ENCODE measurements at places on chromosomes 11 and 22.

DNA sequence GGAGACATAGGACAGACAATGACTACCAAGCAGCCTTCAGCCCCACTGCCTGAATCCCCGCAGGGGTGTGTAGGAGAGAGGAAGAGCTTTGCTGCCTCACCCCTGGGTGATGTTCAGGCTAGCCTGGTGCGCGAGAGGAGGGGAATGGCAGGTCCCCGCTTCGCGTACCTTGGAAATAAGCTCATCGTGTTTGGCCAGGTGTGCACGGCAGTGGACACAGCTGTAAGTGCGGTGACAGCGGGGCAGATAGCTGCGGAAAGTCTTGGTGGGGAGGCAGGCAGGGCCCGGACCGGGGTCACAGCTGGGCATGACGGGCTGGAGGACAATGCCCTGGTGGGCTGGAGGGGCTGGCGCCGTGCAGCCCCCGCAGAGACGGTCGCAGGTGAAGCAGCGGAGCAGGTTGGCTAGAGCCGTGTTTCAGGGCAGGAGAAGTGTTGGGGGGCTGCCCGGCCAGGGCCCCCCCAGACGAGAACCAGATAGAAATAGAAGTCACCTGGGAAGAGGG lies 2.9 kb downstream of the YPEL4 start:
- no peak for DNase-seq

- no peak for DNase-seq
These were observed 69.1 kb downstream of the C11orf87 start for GRCh38 chr11:109490953-109491635.

- no peak for DNase-seq
These were observed 38.6 kb upstream of the POGLUT3 start for GRCh38 chr11:108536783-108537182.

GRCh38 chr22:46050451-46050845 lies 73.5 kb upstream of the WNT7B start:
- no peak for DNase-seq

- DNase-seq = no peak
These were observed 136.4 kb downstream of the BRD1 start for GRCh38 chr22:49691256-49691655.

DNA sequence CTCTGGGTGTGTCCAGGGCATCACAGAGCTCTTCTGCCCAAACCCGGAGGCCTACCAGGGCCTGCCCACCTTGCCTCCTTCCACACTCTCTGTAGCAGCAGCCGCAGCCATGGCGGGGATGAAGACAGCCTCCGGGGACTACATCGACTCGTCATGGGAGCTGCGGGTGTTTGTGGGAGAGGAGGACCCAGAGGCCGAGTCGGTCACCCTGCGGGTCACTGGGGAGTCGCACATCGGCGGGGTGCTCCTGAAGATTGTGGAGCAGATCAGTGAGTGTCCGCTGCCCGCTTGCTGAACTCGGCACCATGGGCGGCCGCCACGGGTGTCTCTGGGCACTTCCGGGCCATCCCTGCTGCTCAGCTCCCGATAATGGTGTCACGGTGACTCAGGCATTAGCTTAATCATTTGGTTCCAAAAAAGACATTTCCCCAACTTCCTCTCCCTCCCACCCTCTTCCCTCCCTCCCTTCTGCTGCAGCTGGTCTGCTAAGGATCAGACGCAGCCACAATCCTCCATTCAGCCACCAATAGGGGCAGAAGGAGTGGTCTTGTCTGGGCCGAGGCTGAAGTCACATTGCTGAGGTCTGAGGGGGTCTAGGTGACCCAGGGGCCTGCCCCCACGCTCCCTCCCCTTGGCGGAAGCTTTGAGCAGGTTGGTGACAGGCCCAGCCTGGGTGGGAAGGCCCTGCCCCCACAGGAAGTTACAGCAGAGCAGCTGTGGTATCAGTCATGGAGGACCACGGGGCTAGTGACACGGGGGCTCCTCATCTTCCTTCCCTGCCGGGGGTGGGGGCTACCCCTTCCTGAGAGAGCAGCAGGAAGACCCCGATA lies 950 bp downstream of the FERMT3 start:
- peak; percentile 87 for DNase-seq

GRCh38 chr11:8256271-8257002 lies 7.2 kb downstream of the LMO1 start:
- DNase-seq = no peak

- no peak for DNase-seq
These were observed 5.9 kb upstream of the CNTF start for GRCh38 chr11:58616594-58616993.

GRCh38 chr11:111179184-111179910 lies 66.2 kb upstream of the POU2AF2 start:
- no peak for DNase-seq

GRCh38 chr11:123364080-123364479 lies 66.0 kb upstream of the GRAMD1B start:
- no peak for DNase-seq

DNA sequence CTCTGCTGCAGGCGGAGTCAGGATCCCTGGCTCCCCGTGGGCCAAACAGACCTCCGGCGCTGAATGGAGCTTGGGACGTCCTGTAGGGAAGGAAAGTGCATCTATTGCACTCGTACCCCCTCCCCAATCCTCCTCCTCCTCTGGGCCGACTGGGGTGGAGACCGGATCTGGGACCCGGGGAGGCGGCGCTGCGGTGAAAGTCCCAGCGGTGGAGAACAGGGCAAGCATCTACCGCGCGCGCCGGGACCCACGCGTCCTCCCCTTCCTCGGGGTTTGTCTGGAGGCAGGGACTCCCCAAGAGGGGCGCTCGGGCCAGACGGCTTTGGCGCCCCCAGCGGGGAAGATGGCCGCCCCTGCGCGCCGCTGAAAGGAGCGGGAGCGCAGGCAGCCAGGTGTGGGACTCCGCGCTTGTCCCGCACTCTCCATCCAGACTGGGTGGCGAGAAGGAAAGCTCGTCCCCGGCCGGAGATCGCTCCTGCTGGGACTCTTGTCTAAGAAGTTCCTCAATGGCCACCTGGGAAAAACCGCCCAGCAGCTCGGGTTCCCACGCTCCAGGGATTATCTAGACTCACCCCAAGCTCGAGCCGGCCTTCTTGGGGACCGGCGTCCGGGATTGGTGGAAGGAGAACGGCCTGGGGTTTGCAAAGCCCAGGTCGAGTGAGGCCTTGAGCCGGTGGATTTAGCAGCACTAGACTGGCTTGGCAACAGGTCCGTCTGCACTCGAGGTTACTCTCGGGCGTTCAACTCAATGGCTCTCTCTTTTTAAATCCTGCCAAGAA lies 718 bp downstream of the FADS2 start:
- DNase-seq = peak; percentile 57

GRCh38 chr11:36565031-36565610 lies 2.7 kb upstream of the RAG1 start:
- DNase-seq = no peak

GRCh38 chr22:32618441-32619140 lies 144.0 kb downstream of the FBXO7 start:
- no peak for DNase-seq

DNA sequence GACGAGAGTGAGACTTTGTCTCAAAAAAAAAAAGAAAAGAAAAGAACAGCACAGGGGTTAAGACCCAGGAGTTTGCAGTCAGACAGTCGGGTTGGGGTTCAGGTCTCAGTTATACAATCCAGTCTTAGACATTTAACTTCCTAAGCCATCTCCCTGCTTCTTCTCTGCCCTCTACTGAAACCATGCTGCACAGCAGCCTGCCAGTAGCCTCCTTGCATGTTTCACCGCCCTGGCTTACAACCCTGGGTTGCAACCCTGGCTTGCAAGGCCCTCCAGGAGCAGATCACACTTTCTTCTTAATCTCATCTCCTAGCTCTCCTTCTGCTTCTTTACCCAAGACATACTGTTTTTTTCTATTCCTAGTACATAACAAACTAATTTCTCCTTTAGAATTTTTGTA lies 5.9 kb upstream of the B3GAT3 start:
- DNase-seq = no peak

GRCh38 chr22:29157759-29158535 lies 47.7 kb upstream of the EMID1 start:
- DNase-seq = no peak

- DNase-seq = no peak
These were observed 13.0 kb downstream of the ZBED4 start for GRCh38 chr22:49866646-49867045.

DNA sequence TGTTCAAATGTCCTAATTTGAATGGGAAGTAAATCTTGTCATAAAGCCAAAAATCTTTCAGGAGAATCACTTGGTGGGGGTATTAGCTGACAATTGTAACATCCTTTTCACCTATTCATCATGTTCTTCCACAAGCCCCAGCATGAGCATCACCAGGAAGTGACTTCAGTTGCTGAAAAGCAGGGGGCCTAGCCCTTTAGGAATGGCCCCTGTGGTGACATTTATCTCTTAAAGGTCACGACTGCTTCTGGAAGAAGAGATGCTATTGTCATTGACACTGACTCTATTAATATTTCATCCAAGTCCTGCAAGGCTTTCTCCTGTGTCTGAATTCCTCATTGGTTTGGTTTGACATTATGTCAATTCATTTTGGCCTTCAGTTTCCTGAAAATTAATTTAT lies 92.6 kb downstream of the OR5AK2 start:
- DNase-seq = no peak

DNA sequence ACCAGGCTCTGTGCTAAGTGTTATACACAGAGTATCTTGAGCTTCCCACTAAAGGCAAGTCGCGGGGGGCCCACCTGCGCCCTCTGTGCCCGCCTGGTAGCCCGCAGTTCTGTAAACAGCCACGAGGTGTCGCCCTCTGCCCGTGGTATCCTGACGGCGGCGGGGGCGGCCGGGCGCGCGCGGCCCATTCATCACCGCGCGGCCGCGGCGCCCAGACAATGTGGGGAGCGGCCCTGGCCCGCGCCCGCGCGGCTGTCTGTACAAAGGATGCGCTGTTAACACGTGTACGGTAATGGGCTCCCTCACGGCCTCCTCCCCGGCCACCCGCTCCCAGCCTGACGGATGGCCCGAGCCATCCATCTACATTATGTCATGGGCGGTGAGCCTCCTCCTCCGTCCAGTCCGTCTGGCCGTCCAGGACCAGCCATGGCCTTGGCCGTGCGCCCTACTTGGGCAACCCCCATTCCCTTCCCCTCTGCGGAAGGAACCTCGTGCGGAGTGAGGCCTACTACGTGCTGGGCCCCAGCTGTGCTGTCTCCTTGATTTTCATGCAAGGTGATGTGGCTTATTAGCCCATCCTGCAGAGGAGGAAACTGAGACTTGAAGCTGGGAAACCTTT lies 99.4 kb downstream of the MIAT start:
- DNase-seq = peak; percentile 39

GRCh38 chr11:89529626-89530380 lies 38.6 kb upstream of the NOX4 start:
- DNase-seq = no peak

- no peak for DNase-seq
These were observed 1630.1 kb upstream of the TENM4 start for GRCh38 chr11:81070948-81071347.

GRCh38 chr11:8040261-8040920 lies 40.6 kb upstream of the TUB start:
- no peak for DNase-seq

DNA sequence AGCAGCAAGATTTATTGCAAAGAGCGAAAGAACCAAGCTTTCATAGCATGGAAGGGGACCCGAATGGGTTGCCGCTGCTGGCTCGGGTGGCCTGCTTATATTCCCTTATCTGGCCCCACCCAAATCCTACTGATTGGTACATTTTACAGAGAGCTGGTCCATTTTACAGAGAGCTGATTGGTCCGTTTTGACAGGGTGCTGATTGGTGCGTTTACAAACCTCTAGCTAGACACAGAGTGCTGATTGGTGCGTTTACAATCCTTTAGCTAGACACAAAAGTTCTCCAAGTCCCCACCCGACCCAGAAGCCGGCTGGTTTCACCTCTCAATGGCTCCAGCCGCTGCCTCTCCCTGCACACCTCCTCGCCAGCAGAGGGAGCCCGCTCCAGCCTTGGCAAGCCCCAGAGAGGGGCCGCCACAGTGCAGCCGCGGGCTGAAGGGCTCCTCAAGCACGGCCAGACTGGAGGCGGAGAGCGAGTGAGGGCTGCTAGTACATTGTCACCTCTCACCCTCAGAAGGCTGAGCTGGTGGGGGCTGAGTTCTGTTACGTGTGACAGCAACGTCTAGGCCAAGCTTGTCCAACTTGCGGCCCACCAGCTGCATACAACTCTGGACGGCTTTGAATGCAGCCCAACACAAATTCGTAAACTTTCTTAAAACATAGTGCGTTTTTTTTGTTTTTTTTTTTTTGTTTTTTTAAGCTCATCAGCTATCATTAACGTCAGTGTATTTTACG lies 8.7 kb downstream of the PTH start:
- peak; percentile 62 for DNase-seq

- DNase-seq = no peak
These were observed 28.6 kb upstream of the RASL10A start for GRCh38 chr22:29344137-29344536.

DNA sequence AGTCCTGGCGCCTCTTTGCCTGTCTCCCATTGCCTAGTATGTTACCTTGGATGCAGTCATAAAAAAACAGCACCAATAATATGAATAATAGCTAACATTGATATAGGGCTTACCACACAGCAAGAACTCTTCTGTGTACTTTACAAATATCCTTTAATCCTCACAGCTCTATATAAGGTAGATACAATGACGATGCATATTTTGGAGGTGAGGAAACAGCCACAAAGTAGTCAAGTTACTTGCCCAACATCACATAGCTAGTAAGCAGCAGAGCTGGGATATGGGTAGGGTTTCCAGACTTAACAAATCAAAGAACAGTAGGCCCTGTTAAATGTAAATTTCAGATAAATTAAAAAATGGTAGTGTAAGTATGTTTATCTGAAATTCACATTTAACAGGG lies 128.8 kb downstream of the ST3GAL4 start:
- DNase-seq = no peak

- DNase-seq = no peak
These were observed 215.7 kb upstream of the CTSC start for GRCh38 chr11:88553204-88553603.

DNA sequence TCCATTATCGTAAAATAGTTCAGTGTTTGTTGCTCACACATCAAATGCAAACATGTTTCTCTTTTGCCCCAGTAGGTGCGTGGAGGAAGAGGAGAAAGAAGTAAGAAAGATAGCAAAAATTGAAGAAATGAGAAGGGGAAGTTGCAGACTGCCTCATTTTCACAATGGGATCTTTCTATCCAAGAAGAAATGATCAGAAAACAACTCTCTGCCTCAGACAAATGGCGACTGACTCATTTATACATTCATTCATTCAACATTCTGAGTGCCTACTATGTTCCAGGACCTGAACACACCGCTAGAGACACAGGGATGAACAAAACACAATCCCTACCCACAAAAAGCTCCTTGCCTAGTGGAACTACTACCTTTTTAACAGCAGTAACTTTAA lies 367 bp downstream of the HPS5 start:
- no peak for DNase-seq

DNA sequence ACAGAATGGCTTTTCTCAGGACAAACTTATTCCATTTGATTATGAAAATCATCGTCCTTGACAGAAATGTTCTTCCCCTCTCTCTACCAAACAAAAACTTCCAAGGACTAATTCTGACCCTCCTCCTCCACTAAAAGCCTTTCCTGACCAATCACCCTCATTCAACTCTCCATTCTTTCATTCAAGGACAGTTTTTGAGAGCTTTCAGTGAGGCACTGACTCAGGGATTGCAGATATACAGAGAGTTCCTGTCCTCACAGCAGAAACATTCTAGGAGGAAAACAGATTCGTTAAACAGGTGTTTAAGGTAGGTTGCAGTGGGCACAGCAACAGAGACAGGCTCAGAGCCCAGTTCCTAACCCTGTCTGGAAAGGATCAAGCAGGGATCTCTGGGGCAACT lies 41.5 kb downstream of the OR4D9 start:
- no peak for DNase-seq

GRCh38 chr22:18965526-18966421 lies 29.7 kb upstream of the PRODH start:
- no peak for DNase-seq

GRCh38 chr11:128415539-128415938 lies 171.8 kb downstream of the ETS1 start:
- DNase-seq = no peak

Data from activated CD4-positive, alpha-beta T cell treated with anti-CD3 and anti-CD28 coated beads, Interleukin-2, Interleukin-4, amounts not matched to agents 100 ng/mL and 50 ng/mL, durations not matched to agents 16 hours and 8 hours (primary cell).